ENCODE measurements at places on chromosomes 3 and 15. TPM values are rescaled to one million over a fixed set of nuclear protein-coding genes. Genes with fewer than 3 reads are reported as not detected.
A peak's percentile ranks its signal among the peaks of the same experiment; 100 is the strongest.

DNA sequence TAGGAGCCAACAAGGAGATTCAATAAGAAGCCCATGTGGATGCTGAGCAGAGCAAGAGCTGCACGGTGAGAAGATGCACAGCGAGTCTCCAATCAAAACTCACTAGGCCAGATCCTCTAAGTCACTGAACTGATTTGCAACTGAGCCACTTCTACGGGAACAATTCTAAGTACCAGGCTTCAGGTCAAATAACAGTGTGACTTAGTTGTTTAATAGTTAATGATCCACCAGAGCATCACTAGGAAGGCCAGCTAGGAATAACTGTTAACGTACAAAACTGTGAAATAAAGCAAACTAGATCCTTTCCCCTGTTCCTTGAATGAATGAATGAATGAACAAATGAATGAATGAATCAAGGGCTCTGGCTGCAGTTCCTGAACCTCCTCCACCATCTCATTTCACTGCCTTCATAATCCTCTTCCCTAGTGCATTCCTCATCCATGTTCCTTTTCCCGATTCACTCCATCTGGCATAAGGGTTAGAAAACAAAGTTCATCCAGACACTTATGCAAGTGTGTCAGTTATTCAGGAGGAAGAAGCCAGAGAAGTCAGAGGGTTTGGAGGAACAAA lies 59.7 kb downstream of the ATP8B4 start:
- no peak for DNase-seq

The MON1A gene
- total RNA-seq, result 9.3 TPM

DNA sequence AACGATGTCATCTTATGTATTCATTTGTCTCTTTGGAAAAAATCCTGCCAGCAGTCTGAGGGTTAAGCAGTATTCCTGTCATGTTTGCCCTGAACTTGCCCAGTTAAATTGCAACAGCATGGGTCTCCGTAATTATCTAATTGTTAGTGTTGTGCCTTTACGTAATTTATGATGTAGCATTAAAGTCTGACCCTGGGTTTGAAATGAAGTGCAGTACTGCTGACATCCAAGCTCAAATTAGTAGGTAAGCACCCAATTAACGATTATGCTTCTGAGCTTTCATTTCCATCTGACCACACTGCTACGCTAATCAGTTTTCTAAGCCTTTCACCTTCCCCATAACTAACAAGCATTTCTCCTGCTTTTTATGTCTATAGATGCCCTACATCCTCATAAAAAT lies 241.8 kb downstream of the ARRDC4 start:
- DNase-seq, result no peak

GRCh38 chr3:46462111-46462510 lies 2.6 kb downstream of the LTF start:
- no peak for DNase-seq

- DNase-seq, result no peak
These were observed 378.7 kb upstream of the TGFBR2 start for GRCh38 chr3:30227571-30228301.

GRCh38 chr15:35698966-35699575 lies 153.1 kb upstream of the DPH6 start:
- no peak for DNase-seq

- no peak for DNase-seq
These were observed 665.9 kb downstream of the ZBBX start for GRCh38 chr3:166714206-166714605.

GRCh38 chr15:100192097-100193080 lies 149.4 kb downstream of the ADAMTS17 start:
- DNase-seq, result peak; percentile 38

- no peak for DNase-seq
These were observed 257.1 kb upstream of the TRIM42 start for GRCh38 chr3:140420621-140421357.

- DNase-seq, result no peak
These were observed 115.7 kb upstream of the TSPAN3 start for GRCh38 chr15:77186594-77187011.

The PRR20G gene
- not detected for total RNA-seq

The CNTN3 gene
- 5.3 TPM for total RNA-seq

DNA sequence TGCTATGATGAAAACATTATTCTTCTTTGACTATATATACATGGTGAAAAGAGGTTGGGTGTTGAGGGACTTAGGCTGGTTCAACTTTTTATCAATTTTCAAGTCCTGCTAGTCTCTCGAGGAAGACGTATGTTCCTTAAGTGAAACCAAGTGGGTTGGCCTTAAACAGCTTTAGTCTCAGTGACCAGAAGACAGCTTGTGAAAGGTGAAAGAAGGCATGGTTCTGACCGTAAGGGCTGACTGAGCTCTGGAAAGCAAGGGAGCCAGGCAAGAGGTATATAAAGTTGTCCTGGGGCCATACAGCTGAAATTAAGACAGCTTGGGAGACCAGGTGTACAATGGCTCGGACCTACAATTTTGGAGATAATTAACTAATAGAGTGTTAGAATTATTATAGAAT lies 128.9 kb upstream of the TP63 start:
- no peak for DNase-seq

The PDE8A gene
- total RNA-seq, result 48.8 TPM

DNA sequence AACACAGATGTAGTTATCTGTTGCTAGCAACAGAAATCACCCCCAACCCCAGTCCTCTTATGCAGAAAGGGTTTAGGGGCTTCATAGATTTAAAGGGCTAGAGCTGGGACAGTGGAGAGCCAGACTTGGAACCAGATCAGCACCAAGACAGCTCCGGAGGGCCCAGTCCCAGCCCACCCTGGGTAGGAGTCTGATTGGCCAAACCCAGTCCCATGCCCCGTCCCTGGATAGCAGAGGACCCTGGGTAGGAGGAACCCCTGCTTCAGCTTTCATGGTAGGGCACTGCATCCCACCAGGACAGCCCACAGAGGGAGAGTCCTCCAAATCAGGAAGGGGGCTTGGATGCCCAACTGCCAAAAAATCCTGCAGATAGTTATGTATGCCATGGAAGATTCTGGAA lies 103.0 kb downstream of the CORO2B start:
- no peak for DNase-seq

The CRTC3 gene
- total RNA-seq, result 55.5 TPM

DNA sequence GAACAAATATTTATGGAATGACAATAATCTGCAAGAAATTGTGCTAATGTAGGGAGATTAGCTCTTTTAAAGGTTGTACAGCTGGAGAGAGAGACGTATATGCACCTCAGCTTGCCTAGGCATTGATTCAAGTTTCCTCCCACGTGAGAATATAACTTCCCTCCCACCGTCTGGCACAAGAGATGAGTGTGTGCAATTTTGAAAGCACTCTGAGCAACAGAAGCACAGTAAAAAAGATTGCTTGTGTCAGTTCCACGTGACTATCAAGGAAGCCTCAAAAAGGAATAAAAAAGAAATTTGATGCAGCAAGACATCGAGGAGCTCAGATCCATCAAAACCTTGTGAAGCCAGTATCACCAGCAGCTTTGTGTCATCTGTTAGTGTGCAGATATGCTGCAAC lies 435.3 kb downstream of the TUSC7 start:
- no peak for DNase-seq

The RASGRP1 gene
- total RNA-seq, result 0.67 TPM

DNA sequence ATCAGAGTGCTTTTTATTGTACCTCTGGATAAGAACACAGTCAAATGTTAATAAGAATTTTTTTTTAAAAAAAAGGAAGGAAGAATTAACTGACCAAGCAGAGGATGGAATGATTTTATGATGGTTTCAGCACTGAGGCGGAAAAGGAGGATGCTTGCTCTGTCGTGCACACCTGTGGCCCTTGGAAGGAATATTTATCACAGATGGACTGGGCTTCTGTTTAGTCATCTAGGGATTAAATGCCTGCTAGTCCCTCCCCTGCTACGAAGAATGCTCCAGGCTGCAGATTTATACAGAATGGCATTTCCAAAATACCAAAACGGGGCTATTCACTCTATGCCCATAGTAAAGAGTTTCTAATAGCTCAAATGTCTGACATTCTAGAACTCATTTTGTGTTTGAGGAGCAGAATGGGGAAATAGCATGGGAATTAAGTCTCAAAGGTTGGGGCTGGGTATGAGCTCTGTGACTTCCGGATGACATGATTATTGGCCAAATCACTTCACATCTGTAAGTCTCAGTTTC lies 92.8 kb upstream of the BCL6 start:
- no peak for DNase-seq

The KBTBD12 gene
- total RNA-seq, result 3.0 TPM

The SPATA12 gene
- total RNA-seq, result not detected

DNA sequence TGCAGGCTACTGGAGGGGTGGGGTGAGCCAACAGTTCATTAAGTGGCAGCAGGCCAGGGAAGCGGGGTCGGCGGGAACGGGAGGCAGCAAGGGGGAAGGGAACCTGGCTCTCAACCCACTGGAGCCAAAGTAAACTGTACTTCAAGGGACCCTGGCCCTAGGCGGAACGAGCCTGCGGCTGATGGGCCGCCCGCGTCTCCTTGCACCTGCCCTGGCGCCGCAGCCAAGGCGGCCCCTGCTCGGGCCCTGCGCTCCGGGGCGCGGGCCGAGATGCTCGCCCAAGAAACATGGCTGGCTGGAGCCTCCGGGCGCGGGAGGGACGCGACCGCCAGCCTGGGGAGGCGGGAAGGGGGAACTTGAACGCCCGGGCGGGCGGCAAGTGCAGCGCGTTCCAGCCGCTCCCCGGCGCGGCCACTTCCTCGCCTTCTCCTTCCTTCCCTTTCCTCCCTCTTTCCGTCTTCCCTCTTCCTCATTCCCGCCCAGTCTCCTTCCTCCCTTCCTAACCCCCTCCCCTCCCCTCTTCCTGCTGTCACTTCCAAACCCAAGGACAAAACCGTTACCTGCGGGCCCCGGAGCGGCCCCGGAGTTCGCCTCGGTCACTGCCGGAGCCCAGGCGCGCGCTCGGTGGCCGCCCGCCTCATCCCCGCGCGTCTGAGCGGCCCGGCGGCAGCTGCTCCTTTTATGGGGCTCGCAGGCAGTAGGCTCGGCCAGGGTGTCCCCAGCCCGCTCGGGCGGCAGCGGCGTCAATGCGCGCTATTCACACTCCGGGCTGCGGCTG lies 489.7 kb downstream of the MAGI1 start:
- DNase-seq, result peak; percentile 76

DNA sequence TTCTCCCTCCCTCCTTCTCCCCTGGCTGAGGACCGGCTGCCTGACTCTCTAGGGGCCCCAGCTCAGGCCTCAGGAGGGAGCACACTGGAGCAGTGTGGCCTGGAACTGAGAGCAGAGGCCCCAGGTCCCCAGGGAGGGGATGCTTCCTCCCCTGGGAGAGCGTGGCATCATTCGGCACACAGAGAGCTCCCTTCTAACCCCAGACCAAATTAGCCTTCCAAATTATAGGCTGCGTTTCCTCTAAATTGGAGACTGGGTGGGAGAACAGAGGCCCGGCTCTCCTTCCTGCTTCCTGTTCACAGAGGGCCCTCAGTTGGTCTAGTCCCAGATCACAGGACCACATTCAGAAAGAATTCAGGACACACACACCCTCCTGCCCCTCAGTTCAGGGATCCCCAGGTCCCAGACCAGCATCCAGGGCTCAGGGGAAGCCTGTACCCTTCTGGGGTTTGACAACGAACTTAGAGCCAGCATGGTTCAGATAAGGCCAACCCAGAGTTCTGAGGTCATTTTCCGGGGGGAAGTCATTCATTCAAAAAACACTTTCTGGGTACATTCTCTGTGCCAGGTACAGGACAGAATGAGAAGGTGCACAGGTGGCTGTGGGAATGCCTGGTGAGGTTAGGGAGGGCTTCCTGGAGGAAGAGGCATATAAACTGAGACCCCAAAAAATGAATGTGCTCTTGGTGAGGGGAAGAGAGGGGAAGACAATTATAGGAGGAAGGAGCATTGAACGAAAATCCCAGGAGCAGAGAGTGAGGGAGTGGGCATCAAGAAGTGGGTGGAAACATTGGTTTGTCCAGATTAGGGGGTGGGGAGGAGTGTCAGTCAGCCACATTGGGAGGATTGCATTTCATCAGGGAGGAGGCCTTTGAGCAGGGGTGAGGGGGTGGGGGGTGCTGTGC lies 28.4 kb upstream of the RPL29 start:
- DNase-seq, result no peak

- DNase-seq, result no peak
These were observed 24.8 kb downstream of the CCR1 start for GRCh38 chr3:46183330-46183729.

The GHSR gene
- not detected for total RNA-seq

- DNase-seq, result no peak
These were observed 130.6 kb upstream of the FHIT start for GRCh38 chr3:61381745-61382392.

DNA sequence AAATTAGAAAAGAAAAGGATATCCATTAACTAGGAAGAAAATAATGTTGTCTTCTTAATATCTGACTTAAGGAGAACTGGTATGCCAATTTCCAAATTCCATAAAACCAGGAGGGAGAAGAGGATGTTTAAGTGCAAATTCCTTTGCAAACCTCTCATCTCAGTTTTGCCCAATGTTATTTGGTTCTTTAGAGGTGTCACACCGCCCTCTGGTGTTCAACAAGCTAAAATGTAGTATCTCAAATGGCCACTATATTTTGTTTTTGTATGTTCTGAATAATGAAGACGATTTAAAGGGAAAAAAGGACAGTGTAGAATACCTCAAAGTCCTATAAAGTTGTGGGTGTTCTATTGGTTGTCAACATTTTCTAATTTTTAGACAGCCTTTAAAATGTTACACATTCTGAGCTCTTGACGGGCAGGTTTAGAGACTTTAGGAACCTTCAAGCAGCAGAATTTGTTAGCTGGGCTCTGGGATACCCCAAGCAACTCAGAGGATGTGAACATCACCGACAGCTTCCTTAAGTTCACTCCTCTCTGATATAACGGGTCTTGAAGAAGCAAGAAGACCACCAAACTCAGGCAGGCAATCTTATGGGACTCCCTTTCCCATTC lies 458.3 kb downstream of the MFSD1 start:
- DNase-seq, result no peak

GRCh38 chr15:101647251-101647650 lies 4.9 kb downstream of the TM2D3 start:
- no peak for DNase-seq
